Stimulated activated CD8-positive, alpha-beta memory T cell treated with anti-CD3 and anti-CD28 coated beads, Interleukin-7, amount 100 ng/mL, for 1 hour (primary cell): ENCODE measurements at places on chromosomes 4 and X.

DNA sequence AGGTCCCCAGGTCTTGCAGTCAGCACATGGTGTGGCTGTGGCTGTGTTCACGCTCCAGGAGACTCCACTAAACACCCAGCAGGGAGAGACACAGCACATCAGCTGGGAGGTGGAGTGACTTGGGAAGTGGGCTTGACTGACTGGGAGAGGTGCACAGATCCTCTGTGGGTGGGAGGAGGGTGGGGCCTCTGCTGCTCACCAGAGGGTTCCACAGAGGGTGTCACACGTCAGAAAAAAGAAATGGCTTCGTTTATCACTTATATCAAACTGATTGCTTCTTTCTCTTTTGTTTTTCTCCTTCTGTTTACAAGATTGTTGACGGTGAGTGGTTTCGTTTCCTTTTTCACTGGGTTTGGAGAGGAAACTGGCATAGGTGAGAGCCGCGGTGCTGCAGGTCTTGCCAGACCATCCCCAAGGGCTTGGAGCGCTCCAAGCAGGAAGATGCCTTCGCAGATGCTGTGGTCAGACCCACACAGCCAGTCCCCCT is 24.8 kb upstream of the FAM193A start:
- no peak for DNase-seq

DNA sequence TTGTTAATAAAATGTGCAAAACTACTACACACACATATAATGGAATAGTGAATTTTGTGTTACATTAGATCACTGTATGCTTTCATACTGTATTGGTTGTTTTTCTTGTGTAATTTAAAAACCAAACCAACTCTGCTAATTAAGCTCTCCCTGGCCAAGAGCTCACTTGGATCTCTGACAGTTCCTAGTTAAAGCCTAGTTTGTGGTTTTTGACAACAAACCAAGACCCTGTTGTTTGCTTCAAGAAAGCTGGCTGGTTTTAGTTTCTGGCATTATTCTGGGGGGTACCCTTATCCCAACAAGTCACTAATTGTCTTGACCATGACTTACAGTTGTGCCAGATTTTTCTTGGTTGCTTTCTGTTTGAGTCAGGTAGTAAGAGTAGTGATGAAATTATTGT is 121.4 kb upstream of the CXorf66 start:
- DNase-seq = no peak

- no peak for DNase-seq
These were observed 25.5 kb downstream of the MOB1B start for GRCh38 chr4:70927502-70928137.

- DNase-seq = no peak
These were observed 43.6 kb downstream of the ACOX3 start for GRCh38 chr4:8396762-8397406.

DNA sequence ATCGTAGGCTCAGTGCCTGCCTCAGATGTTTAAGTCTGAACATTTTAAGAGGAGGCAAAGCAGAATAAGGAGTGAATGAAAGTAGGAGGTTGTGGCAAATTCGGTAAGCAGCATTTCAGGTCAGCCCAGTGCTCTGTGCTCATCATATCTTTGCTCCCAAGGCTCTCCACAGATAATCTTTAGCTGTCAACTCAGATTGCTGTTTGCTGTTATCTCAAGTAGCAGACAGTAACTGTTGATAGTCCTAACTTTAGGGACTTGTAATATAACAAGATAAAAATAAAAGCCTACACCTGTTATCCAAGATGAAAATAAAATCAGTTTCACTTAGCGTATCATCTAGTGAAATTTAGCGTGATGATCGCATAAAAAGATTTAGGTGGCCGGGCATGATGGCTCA is 18.6 kb upstream of the CLTRN start:
- no peak for DNase-seq

DNA sequence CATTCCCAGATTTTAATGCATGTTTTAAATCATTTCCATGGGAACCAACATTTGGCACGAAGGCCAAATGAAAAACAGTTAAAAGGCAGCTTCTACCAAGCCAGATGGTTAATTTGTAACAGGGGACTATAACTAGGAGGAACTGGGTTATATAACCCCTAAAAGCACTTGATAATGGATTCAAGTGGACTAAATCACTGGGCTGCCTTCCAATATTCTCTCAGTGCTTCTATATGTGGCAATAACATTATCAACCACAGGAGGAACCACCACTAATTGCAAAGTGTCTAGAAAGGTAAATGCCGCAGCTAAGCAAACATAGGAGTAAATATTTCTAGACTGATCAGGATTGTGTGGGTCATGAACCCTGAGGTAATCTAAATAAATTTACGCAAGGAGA is 391.5 kb downstream of the UBE2NL start:
- DNase-seq = no peak

GRCh38 chrX:130561930-130562329 is 160.1 kb downstream of the RBMX2 start:
- DNase-seq = no peak

GRCh38 chrX:41730081-41730480 is 6.1 kb downstream of the GPR82 start:
- DNase-seq = no peak

GRCh38 chr4:40939856-40940255 is 190.1 kb downstream of the NSUN7 start:
- no peak for DNase-seq

GRCh38 chr4:87232216-87232615 is 11.8 kb upstream of the KLHL8 start:
- no peak for DNase-seq

DNA sequence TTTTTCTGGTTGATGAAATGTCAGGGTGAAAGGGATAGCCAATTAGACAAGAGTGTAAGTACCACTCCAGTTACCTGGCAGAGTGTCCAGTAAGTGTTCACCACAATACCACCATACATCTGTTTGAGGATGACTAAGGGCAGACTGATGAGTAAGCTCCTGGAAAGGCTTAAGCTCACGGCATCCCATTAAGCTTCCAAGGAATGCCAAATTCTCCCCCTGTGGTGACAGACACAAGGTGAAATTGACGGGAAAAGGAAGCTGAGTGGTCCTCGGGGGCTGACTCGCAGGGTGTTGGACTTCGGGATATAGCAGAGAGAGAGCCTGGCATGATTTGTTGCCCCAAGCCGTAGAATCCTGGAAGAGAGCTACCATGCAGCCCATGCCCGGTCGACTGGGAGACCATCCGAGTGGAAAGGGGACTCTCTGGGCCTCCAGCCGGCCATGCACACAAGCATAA is 7.6 kb upstream of the BST1 start:
- no peak for DNase-seq

DNA sequence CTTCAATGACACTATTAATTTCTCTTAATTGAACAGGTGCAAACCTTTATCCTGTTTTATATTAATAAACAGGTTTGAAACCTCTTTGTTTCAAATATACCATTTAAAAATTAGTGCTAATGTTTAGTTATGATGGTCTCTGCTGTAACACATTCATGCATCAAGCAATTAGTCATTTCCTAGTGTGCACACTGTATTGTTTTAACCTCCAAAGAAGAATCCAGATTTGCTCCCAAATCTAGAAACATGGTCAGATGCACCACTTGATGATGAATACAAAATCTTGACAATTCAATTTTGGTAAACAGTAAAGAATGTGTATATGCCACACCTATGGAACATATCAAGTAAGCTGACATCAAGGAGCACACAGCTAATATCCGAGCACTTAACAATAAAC is 157.1 kb downstream of the TRIML1 start:
- DNase-seq = no peak

- DNase-seq = no peak
These were observed 95.8 kb downstream of the RNF150 start for GRCh38 chr4:141037446-141037845.

DNA sequence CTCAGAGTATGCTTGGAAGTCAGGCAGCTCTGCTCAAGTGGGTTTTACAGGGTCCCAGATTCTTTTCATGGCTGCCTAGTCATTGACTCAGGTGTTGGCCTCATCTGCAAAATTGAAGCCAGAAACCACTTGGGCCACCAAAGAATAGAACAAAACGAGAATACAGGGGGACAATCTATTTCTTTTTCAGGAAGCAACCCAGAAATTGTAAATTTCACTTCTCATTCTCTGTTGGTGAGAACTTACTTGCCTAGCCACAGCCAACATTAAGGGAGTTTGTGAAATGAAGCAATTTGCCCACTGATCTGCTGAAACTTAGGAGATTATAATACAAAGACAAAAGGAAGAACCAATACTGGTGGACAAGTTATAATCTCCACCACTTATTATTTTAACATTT is 8.6 kb upstream of the TKTL2 start:
- no peak for DNase-seq

DNA sequence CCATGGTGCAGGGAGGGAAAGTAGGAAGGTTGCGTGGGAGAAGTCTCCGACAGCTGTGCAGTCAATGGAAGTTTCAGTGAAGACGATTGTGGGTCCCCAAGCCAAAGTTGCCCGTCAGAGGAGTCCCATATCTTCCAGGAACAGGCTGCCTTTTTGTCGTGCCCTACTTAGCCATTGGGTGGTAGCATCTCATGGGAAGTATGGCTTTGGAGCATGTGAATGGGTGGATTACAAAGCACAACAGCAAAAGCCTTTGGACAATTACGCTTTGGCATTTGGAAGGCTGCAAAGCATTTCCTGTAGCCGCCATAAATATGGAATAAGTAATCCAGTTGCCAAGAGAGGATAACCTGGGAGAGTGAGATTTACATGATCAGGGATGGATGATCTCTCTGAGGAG is 300.7 kb upstream of the BOD1L1 start:
- DNase-seq = no peak

- DNase-seq = no peak
These were observed 5.9 kb downstream of the RTL3 start for GRCh38 chrX:78653118-78653822.

DNA sequence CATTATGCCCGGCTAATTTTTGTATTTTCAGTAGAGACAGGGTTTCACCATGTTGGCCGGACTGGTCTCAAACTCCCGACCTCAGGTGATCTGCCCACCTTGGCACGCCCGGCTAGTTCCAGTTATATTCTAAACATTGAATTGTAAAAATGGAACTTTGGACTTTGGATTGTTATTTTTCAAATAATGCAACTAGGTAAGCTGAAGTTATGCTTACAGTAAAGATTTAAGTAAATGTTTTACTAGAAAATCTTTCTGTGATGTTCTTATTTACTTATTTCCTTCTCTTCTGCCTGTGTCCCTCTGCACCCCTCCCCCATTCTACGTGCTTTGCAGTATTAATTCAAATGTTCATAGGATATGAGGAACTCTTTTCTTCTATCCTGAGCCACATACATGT is 26.1 kb downstream of the GK start:
- no peak for DNase-seq

- DNase-seq = no peak
These were observed 32.8 kb downstream of the TRMT44 start for GRCh38 chr4:8473198-8473919.

- no peak for DNase-seq
These were observed 55.8 kb downstream of the IL1RAPL2 start for GRCh38 chrX:104621781-104622180.

- no peak for DNase-seq
These were observed 113.0 kb upstream of the VAMP7 start for GRCh38 chrX:155767876-155768769.

DNA sequence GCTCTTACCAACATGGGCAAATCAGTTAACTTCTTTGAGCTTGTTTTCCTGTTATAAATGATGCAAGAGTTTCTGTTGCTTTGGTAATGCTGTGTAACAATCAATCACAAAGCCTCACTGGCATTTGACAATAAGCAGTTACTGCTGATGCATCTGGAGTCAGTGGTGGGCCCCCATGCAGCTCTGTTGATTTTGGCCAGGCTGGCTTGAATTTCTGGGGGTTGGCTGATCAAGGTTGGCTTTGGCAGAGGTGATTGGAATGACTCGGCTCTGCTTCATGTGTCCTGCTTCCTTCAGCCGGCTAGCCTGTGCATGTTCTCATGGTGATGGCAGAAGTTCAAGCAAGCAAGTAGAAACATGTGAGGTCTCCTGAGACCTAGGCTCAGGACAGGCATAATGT is 90.4 kb downstream of the PHEX start:
- no peak for DNase-seq

GRCh38 chrX:2410279-2411020 is 90.3 kb downstream of the DHRSX start:
- no peak for DNase-seq
